ENCODE measurements at places on chromosomes 4 and X.

DNA sequence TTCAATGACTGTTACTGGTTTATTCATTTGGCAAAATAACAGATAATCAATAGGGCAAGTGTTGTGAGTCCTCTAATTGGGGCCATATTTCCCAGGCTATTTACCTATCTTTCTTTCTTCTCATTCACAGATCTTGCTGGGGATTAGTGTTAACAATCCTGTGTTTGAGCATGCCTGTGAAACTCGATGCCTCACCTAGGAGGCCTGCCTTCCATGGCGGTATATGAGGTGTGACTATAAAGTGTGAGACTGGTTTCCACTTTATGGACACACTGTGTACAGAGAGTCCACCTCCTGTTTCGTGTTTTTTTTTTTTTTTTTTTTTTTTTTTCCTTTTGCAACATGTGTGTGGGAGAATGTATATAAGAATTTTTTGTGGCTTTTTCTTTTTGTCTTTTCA is 199.3 kb downstream of the BMPR1B start:
- no peak for DNase-seq

DNA sequence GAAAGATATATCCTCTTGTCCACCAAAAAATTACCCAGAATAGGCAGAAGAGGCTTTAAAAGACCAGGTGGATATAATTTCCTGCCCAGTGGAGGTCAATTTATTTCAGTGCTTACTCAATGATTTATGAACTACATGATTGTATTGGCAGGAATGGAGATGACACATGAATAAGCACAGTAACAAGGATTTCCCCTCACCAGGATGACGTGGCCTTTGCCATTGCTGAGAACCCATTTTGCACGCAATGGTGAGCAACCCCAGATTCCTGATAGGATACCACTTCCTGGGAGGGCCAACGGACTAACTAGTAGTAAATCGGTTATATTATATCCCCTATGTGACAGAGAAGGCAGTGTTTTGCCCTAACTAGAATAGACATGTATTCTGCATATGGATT is 11.6 kb upstream of the TTC29 start:
- DNase-seq = no peak

DNA sequence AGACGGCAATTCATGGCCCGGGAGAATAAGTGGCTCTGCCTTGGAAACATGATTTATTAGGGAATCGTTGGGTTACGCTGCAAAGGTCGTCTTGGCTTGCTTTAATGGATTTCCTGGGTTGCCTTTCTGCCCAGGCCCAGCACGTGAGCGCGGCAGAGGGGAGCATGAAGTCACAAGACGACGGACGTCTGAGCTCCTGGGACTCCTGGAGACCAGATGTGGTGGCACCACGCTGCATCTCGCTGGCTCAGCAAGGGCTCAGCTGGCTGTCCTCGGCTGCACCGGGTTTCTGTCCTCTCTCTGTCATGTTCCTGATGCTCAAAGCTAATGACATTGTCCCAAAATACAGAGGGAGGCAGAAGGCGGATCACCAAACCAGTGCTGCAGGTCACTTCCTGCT is 61.2 kb downstream of the C4orf50 start:
- DNase-seq = no peak

DNA sequence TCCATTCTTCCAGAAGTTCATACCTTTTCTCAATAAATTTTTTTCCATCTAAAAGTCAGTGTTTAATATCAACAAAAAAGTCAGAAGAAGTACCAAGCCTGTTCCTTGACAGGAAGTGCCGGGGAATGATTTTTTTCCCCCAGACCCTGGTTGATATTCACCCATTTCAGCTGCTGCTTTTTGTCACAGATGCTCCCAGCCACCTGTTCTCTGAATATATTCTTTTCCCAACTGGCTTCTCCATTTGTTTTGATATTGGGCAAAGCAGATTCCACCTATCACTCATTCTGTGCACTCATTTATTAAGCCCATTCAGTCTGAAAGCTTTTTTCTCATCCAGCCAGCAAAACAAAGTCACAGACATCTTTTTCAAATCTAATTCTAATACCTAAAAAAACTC is 139.9 kb downstream of the FRMPD4 start:
- DNase-seq = no peak

- no peak for DNase-seq
Measured at GRCh38 chr4:168528131-168528949, 31.5 kb downstream of the PALLD start.

DNA sequence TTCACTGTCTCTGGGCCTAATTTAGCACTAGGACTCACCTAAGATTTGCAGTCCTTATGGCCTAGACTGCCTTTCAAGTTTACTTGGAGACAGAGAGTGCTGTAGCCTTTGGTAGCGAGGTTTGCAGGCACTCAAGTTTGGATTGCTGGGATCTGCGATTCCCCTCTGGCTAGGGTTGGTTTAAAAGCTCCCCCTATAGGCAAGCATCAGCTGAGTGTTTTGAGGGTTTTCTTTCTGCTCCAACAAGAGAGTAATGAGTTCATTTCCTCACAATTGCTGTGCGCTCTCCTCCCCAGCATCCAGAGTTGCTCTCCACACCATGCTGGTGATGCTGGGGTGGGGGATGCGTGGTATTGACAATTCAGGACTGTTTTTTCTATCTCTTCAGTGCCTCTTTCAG is 206.9 kb downstream of the GLUD2 start:
- DNase-seq = no peak

- DNase-seq = no peak
Measured at GRCh38 chr4:166315721-166316467, 442.9 kb downstream of the TLL1 start.

DNA sequence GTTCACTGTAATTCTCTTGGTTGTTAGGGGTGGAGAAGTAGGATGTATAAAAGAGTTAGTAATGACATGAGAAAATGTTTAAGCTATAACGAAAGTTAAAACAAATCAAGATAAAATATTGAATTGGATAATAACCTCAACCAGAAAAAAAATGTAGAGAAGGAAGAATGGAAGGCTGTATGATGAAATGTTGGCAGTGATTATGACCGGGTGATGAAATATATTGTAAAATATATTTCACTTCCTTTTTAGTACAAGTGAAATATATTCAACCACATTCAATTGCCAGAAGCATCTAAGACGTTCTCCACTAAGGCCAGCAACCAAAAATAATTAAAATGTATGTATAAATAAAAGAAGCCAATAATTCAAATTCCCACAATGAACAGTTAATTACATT is 309.3 kb upstream of the FGF13 start:
- no peak for DNase-seq

GRCh38 chr4:130632731-130633604 is 1537.0 kb downstream of the C4orf33 start:
- DNase-seq = no peak

- no peak for DNase-seq
Measured at GRCh38 chr4:7156328-7156727, 36.0 kb upstream of the SORCS2 start.

- DNase-seq = no peak
Measured at GRCh38 chr4:3118312-3118711, 43.8 kb downstream of the HTT start.

DNA sequence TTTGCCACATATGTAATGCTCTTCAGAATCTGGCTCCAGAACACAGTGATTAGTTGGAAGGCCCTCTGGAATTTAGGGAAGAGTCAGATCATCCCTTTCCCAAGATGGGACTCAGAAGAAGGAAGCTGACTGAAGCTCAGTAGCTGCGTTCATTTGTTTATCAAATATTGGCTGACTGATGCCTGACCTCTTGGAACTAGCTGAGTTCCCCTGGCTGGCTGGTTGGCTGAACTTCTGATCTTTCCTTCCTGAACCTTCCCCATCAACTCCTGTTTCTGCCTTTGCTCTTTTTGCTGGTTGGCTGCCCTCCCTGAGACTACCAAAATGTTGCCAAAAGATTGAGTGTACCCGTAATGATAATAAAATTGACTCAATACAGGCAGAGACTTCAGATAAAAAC is 866.5 kb upstream of the INTU start:
- DNase-seq = no peak

- no peak for DNase-seq
Measured at GRCh38 chrX:154714925-154715324, 36.0 kb downstream of the GAB3 start.

GRCh38 chrX:10483191-10483831 is 137.1 kb downstream of the MID1 start:
- no peak for DNase-seq

GRCh38 chrX:68177542-68177941 is 255.8 kb downstream of the OPHN1 start:
- DNase-seq = no peak

GRCh38 chrX:118726887-118727685 is at the start of gene IL13RA1:
IL13RA1 (plus strand) TSS chrX:118727606; CDS start chrX:118727639, 33 bp downstream.
- no peak for DNase-seq

DNA sequence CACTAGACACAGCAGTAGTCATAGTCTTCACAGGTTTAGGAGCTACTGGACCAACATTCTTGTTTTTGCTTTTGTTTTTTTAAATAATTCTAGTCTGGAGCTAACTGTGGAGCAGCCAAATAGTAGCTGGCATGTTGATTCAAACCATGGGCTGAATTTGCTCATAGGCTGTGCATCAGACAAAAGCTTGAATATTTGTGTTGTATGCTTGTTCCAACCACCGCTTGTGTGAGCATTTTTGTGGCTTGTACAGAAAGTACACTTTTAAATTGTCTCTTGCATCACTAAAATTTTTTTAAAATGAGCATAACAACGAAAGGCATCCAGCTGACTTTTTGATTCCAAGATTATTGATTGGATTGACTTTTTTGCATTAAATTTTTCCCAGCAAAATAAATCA is 39.6 kb downstream of the CCNI start:
- DNase-seq = no peak

DNA sequence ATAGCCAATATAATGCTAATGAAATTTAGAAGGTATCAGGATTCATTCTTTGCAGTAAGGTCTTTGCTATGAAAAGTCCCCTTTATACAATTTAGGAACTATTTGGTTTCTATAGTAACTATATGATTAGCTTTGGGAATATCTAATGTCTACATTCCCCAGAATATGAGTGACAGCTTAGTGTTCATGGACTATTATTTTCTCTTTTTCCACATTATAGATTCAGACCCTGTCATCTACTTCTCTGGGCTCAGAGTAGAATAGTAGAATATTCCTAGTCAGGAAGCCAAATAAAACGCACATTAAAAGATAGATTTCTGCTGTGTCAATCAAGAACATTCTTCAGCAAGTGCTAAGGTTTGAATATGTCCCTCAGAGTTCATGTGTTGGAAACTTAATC is 26.1 kb upstream of the SULT1B1 start:
- no peak for DNase-seq

- DNase-seq = no peak
Measured at GRCh38 chr4:5992828-5993321, 25.4 kb downstream of the C4orf50 start.

DNA sequence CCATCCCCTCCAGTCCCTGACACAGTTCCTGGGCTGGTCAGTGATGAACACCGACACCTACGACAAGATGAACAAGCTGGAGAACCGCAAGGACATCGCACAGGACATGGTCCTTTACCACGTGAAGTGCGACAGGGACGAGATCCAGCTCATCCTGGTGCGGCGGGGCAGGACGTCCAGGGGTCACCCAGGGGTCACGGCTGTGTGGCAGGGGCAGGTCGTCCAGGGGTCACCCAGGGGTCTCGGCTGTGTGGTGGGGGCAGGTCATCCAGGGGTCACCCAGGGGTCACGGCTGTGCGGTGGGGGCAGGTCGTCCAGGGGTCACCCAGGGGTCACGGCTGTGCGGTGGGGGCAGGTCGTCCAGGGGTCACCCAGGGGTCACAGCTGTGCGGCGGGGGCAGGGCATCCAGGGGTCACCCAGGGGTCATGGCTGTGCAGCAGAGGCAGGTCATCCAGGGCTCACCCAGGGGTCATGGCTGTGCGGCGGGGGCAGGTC is 16.7 kb downstream of the ATP5ME start:
- DNase-seq = no peak

DNA sequence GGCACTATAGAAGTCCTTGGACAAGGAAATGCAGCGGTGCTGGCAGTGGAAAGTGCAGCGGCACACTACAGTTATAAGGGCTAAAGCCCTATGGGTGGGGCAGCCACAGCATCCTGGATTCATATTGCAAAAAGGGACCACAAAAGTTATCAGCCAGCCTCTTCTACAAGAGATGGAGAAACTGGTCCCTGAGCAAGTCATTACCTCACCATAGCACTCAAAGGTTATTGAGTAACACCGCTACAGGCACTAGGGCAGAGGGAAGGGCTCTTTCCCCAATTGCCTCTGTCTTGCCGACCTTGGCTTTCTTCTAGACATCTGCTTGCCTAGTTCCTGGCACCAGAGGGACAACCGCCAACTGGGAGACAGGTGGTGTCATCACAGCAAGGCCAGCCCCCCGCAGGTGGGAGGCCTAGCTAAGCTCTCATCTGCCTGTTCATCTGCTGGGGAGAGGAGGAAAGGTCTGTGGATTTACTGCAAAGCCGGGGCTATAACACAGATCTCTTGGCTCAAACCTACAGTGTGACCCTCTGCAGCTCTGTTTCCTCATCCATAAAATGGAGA is 600.0 kb downstream of the BCOR start:
- DNase-seq = no peak

DNA sequence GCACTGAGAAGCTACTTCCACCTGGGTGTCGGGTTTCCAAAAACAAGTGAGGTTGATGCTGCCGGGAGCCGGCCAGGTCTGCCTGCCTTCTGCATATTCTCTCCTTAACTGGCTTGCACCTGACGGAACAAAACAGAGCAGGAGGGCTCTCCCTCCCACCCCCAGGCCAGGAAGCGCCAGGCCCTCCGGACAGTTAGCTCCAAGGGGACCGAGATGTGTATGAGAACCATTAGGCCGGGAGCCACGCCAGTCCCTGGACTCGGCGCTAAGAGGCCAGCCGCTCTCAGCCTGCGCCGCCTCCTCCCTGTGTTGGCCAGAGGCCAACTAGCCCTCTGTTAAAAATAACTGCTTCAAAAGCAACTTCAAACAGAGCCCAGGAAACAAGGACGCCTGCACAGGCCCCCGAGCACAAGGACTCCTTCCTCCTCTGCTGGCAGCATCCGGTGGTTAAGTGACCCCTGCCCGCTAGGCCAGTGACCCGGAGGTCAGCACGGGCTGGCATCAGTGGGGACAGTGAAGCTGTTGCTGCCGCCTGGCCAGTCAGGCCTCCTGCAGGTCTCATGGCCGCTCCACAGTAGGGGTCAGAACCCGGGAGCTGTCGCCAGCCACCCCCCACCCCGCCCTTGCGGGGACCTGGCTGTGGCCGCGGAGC is 107.9 kb downstream of the ABLIM2 start:
- no peak for DNase-seq

- no peak for DNase-seq
Measured at GRCh38 chrX:36019125-36019524, 99.6 kb downstream of the CFAP47 start.

DNA sequence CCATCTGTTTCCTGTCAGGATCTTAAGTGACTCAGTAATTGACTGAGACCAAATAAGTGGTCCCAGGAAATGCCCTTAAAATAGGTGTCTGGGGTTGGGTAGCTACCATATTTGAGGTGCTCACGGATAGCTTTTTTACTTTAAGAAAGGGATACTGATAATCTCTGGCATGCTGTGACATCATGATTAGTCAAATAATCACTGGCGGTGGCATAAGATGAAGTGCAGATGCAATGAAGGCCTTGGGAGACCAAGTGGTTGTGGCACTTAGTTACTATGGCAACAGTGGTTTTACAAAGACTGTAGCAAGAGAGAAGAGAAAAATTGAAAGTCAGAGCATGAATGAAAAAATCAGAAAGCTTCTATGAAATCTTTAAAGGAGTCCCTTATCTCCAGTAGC is 114.5 kb upstream of the SLIT2 start:
- DNase-seq = no peak

GRCh38 chr4:102525504-102525903 is 24.3 kb downstream of the NFKB1 start:
- DNase-seq = no peak

Data from stimulated activated CD8-positive, alpha-beta memory T cell treated with anti-CD3 and anti-CD28 coated beads, Interleukin-7, amount 100 ng/mL, for 1 hour (primary cell).